ENCODE measurements at places on chromosomes 16 and 17.

- DNase-seq = no peak
Measured at GRCh38 chr17:29255926-29256522, 9.4 kb downstream of the CRYBA1 start.

DNA sequence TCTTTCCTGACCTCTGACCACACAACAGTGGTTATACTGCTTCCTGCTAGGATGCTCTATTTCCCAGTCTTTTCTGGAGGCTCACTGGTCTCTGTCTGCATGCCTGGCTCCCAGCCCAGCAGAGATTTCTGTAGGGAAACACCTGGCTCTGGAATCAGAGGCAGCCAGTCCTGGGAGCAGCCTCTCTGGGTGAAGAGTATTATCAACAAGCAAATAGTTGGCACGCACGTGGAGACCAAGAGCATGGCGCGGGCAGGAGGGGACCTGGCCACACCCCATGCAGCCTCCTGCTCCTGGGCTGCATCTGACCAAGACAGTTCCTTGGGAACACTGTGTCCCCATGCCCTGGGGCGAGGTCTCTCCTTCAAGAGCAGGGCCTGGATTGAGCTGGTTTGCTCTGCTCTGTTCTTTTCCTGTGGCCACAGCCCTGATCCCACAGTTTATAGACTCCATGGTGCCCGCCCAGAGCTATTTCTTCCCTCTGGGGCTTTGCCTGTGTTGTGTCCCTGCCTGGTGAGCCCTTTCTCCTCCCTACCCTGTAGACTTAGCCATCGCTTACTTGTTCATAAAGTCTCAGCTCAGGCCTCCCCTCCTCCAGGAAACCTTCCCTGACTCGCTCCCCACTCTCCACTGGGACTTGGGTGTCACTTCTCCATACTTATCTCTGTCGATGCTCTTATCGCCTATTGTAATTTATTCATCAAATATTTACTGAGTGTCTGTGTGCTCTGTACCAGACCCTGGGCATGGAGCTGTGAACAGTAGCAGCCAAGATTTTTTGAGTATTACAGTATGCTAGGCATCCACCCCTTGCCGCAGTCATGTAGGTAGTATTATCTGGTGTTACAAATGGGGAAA is 60.6 kb downstream of the SCNN1B start:
- DNase-seq = no peak

GRCh38 chr17:28610376-28610775 is 3.6 kb downstream of the RSKR start:
- no peak for DNase-seq

- DNase-seq = no peak
Measured at GRCh38 chr17:56142325-56142724, 10.9 kb upstream of the ANKFN1 start.

- DNase-seq = peak; percentile 50
Measured at GRCh38 chr16:4200000-4200780, 41.7 kb downstream of the SRL start.

DNA sequence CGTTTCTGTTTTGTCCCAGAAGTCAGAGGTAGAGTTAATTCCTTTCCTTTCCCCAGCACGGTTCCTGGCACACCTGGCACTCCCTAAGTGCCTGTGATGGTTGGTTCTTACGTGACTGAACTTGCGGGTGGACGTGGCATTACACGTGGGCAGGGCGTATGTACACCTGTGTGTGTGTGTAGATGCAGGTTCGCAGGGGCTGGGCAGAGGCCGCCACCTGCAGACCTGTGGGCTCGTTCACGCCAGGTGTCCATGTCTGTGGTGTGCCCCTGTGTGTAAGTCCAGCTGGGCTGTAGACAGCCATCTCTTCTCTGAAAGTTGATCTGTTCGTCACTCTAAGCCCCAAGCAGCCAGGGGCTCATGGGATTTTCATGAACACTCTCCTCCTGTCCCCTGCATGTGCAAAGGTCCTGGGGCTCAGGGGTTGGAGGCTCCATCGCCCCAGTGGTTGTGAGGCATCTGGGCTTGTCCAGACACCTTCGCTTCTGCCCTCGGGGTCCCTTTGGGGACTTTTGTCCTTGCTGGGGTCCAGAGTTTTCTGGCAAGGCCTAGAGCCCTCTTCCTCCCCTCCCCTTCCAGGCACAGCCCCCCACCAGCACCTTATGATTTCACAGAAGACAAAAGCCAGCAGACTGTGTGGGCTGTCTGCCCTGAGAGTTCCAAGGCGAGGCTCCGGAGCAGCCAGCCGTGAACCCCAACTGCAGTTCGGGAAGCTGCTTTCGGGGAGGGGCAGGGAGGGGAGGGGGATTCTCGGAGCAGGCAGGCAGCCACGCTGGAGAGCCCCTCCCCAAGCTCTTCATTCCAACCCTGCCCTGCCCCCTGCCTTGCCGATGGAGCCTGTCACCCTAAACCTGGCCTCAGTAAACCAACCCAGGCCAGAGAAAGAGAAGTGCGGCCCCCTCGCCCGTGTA is 5.4 kb upstream of the FSCN2 start:
- DNase-seq = peak; percentile 76

DNA sequence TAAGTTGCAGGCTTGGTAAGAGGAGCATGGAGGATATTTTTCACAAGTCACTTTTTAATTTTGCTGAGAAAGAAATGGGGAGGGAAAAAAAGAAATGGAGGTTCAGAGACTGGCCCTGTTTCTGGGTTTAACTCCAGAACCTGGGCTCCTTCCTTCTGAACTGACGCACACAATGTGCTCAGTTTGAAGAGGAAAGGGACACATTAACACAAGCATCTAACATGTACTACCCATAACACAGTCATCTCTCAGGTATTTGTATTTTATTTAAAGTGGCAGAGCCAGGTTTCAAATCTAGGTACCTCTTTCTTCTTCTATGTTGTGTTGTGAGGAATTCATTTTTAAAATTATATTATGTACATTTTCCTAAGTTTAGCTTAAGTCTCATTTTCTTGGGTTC is 5.3 kb upstream of the TMEM100 start:
- DNase-seq = no peak

DNA sequence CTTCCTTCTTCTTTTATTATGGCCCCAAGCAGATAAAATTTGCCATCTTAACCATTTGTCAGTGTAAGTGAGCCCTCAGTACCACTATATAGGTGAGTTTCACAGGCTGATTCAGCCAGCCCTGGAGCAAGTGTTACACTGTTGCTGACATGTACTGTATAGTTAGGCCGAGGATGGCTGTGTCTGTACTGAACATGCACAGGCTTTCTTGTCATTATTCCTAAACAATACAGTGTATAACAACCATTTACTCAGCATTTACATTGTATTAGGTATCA is 53.7 kb downstream of the AMFR start:
- DNase-seq = no peak

DNA sequence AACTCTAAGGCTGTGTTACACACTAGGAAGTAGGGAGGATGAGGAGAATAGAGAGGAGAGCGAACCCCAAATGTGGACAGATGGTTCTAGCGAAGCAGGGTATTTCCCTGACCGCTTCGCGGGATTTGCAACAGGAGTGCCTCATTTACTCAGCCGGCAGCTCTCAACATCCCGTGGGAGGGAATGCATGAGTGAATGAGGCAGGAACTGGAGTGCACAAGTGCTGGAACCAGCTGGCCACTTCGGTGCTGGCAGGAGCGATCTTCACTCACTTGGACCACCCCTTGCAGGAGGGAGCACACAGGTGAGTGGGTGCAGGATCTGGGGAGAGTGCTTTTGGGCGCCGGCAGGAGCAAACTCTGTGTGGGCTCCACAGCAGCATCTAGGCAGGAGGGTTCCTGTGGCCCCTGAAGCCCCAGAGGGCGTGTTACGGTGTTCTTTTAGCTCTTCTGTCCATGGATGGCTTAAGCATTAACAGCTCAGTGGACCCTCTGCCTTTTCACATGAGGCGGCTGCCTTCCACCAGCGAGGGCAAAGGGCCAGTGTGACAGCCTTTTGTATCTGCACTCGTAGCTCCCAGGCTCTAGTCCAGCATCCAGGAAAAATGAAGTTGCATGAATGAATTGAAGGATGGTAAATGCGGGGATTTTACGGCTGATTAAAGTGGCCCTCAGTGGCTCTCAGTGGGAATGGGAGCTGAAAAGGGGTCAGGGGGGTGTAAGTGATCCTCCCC is 17.4 kb upstream of the ZNHIT3 start:
- DNase-seq = no peak

- no peak for DNase-seq
Measured at GRCh38 chr16:4115949-4116318, 308 bp downstream of the ADCY9 start.

GRCh38 chr16:57127037-57127763 is 34.8 kb downstream of the CPNE2 start:
- no peak for DNase-seq

DNA sequence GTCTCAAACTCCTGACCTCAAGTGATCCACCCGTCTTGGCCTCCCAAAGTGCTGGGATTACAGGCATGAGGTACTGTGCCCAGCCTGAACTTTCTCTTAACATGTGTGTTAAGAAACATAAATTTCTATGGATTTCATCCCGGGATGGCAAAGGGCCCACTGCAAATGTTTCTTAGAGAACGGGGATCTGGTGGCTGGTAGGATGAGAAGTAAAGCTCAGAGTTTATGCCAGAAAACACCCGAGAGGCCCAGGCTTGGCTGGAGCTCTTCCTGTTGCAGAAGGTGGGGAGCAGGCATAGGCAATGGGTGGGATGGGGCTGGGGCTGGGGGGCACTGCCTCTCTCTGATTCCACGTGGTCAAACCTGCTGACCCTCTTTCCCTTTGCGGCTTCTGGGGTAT is 5.6 kb upstream of the CARHSP1 start:
- no peak for DNase-seq

- DNase-seq = no peak
Measured at GRCh38 chr17:55763856-55764255, 13.0 kb downstream of the PCTP start.

DNA sequence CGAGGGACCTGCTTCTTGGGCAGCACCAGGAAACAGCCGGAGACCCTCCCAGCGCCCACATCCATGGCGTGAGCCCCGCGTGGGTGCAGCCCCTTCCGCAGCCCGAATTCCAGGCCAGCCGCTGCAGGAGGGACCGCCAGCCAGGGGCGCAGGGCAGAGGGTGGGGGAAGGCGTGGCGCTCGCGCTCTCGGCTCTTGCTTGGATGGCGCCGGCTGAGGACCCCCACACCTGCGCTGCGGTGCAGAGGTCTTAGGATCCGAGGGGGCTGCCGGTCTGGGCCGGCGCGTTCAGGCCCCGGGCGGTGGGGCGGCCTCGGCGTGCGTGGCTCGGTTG is 28.8 kb downstream of the ACTG1 start:
- no peak for DNase-seq

GRCh38 chr17:45907750-45908395 is 13.5 kb downstream of the MAPT start:
- peak; percentile 65 for DNase-seq

- no peak for DNase-seq
Measured at GRCh38 chr17:60832151-60832585, 154.5 kb downstream of the BCAS3 start.

DNA sequence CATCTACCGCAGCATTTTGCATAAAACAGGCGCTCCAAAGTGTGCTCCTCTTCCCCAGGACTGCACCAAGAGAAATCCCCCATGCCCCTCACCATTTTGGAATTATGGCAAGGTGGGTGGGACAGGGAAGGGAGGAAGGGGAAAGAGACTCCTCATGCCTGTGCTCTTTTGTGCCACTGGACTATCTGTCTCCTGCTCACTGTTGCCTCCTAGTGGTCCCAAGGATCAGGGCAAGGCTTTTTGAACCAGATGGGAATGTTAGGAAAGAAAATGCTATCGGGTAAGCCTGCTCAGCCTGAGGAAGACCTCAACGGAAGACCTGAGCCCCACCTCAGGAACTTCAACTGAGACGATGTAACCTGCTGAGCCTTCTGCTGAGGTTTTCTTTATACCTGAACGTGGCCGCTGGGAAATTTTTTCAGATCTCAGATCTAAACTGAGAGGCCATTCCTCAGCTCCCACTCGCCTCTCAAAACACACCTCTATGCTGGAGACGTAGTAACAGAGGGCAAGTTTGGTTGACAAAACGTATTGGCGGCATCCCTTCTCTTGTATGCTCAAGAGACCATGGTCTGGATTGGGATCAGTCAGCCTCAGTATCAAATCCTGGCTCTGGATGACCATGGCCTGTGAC is 58.3 kb downstream of the SPACA3 start:
- DNase-seq = no peak

DNA sequence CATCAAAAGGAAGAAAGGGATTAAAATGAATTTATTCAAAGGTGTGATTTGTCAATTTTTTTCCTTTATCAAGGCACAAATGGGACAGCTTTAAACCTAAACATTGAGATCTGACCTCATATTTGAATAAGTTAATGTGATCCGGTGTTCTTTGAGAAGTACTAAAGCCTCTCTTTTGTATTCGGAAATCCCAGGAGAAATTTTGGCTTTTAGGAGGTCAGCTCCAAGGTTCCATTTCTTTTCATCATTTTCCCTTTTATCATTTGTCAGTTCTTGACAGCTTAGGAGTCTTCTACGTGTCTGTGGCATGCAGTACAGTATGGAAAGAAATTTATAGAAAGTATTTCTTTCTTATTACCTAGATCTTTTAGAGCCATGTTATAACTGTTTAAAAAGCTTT is 873.4 kb upstream of the CDH8 start:
- DNase-seq = no peak

DNA sequence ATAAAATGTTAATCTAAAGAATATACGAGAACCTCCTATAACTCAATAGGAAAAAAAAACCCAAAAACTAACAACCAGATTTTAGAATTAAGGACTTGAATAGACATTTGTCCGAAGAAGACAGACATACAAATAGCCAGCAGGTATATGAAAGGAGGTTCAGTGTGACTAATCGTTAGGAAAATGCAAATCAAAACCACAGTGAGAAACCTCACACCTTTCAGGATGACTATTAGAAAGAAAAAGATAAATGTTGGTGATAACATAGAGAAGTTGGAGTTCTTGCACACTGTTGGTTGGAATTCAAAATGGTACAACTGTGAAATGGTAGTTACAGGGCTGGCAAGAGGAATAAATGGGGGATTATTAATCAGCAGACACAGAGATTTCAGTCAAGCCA is 339.0 kb downstream of the TMEM114 start:
- no peak for DNase-seq

DNA sequence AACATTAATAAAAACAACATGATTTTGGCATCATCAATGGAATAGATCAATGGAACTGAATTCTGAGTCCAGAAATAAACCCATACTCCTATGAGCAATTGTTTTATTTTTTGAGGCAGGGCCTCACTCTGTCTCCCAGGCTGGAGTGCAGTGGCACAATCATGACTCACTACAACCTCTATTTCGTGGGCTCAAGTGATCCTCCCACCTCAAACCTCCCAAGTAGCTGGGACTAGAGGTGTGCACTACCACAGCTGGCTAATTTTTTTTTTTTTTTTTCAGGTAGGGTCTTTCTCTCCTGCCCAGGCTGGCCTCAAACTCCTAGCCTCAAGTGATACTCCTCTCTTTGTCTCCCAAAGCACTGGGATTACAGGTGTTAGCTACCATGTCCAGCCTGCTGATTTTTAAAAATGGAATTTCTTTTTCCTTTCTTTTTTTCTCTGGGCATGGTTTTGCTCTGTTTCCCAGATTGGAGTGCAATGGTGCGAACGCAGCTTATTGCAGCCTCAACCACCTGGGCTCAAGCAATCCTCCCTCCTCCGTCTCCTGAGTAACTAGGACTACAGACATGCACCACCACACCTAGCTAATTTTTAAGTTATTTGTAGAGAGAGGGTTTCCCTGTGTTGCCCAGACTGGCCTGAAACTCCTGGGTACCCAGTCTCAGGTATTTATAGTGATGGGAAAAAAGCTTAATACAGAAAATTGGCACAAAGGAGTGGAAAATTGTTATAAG is 7.3 kb upstream of the PRDM7 start:
- no peak for DNase-seq

Measured in NCI-H526 (cell line).